Thoracic aorta endothelial cell (primary cell): ENCODE measurements at places on chromosomes 6 and 20. TPM values are rescaled to one million over a fixed set of nuclear protein-coding genes. Genes with fewer than 3 reads are reported as not detected.

The PCK1 gene
- total RNA-seq = not detected in 2 replicates

The MEP1A gene
- total RNA-seq = not detected in 2 replicates

The INSM1 gene
- not detected in 2 replicates for total RNA-seq

The DCBLD1 gene
- 27.5 and 45.9 TPM in 2 replicates for total RNA-seq

The UNC5CL gene
- total RNA-seq = 0.14 TPM in 1 of 2 replicates, not detected in the other

The DACT2 gene
- total RNA-seq = not detected in 2 replicates

The MDFI gene
- total RNA-seq = 24.6 and 38.1 TPM in 2 replicates

The PLA2G7 gene
- total RNA-seq = 0.50 TPM in 1 of 2 replicates, not detected in the other

The LGSN gene
- total RNA-seq = under 0.01 TPM in 1 of 2 replicates, not detected in the other

The CCN5 gene
- total RNA-seq = 0.13 TPM in 1 of 2 replicates, not detected in the other

The SSTR4 gene
- not detected in 2 replicates for total RNA-seq

The SLC25A27 gene
- total RNA-seq = 1.7 and 4.2 TPM in 2 replicates
